Activated T-helper 1 cell treated with anti-CD3 and anti-CD28 coated beads, Interleukin-2, amount 50 U/mL, for 16 hours (primary cell): ENCODE measurements at places on chromosomes 5 and 9.

DNA sequence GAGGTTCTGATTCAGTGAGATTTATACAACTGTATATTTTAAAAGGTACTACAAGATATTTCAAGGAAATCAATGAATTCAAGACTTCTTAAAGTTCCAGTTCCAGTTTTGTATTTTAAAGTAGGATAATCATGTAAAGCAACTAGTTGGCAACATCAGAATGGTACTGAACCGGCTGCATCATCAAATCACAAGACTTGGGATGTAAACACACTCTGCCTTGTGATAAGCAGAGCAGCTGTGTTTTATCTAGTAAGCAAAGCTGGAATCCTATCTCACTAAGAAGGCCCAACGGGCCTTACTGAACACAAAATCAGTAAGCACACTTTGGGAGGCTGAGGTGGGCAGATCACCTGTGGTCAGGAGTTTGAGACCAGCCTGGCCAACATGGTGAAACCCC lies 327.2 kb upstream of the NREP start:
- DNase-seq = no peak

DNA sequence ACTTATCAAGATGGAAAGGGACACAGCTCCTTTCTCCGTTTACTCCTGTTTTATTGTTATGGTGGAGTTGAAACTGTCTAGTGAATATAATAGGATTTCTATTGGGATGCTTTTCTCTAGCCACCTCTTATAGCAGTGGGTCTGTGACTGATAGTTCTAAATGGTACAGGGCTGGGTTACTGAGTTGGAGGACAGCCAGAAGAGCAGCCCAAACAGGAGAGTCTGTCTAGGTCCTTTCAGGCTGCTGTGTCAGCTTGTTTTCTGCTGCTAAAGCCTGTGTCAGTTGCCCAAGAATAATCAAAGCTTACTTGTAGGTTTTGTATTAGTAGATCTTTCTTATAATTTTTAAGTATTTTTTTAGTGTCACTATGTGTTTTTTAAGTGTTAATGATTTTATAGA lies 356.0 kb upstream of the SEMA6A start:
- no peak for DNase-seq

- no peak for DNase-seq
Measured at GRCh38 chr9:72843520-72844439, 109.1 kb downstream of the ALDH1A1 start.

GRCh38 chr9:35112257-35113020 lies 3.2 kb downstream of the ATOSB start:
- no peak for DNase-seq

DNA sequence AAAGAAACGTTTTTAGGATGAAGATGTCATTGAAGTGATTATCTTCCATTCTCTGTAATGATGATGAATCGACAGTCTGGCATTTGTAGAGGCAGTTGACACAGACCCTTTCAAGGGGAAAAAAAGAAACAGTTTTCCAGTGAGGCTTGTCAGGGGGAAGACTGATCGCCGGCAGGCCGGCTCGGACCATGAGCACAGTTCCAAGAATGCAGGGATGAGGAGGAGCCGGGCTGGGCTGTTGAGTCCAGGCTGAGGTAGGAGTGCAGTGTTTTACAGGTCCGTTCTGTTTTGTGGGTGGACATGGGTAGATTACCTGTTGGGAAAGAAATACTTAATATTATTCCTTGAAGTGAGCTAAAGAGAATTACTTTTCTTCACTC lies 194.6 kb downstream of the AOPEP start:
- DNase-seq = no peak

- DNase-seq = no peak
Measured at GRCh38 chr9:80094176-80094771, 522.5 kb downstream of the TLE4 start.

- DNase-seq = no peak
Measured at GRCh38 chr5:121667292-121667691, 184.4 kb upstream of the FTMT start.

DNA sequence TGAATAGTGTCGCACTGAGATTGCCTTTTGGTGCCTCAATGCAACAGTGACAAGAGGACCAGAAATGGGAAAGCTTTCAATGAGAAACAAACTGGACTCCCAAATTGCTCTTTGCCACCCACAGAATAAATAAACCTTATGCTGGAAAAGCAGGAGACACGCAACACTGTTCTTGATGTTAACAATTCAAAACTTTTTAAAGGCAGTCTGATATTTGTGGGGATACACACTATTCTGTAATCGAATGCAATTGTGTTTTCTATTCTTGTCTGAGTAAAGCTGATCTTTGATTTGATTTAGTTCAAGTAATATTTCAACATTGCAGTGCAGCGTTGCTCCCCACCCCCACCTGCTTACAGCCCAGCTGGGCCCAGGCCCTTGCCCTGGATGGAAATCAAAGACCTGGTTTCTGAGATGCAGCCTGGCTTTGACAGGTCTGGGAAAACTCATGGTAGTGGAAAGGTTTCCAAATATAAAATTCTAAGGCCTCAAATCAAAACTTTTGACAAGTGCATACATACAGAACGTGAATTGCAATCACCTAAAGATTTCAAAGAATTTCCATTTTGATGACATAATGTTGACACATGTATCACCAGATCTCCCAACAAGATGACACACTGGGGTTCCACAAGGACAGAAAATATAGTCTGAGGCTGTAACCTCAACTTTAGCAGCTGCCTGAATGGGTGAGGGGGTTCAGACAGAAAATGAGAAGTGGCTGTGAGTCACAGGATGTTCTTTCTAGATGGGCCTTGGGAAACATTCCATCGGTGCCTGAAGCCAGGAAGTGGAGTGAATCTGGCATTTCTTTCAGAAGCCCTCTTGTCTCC lies 55.1 kb downstream of the ABCA1 start:
- DNase-seq = no peak
